Uterine smooth muscle cell (primary cell): ENCODE measurements at places on chromosomes 6 and 20. TPM values are rescaled to one million over a fixed set of nuclear protein-coding genes. Genes with fewer than 3 reads are reported as not detected.

The ATF6B gene
- 12.1 and 17.9 TPM in 2 replicates for total RNA-seq

The PAX1 gene
- total RNA-seq: not detected in 2 replicates

The PACRG gene
- 0.25 and 0.33 TPM in 2 replicates for total RNA-seq

The ZSCAN26 gene
- 19.4 and 21.9 TPM in 2 replicates for total RNA-seq

The CTCFL gene
- not detected in 2 replicates for total RNA-seq

The BEND3 gene
- 1.2 and 2.2 TPM in 2 replicates for total RNA-seq

The FKBP1C gene
- 0.12 and 0.22 TPM in 2 replicates for total RNA-seq

The TRIM15 gene
- not detected in 2 replicates for total RNA-seq

The GJE1 gene
- not detected in 2 replicates for total RNA-seq

The LAMP5 gene
- total RNA-seq: under 0.01 and 0.44 TPM in 2 replicates

The FILIP1 gene
- 0.62 and 1.4 TPM in 2 replicates for total RNA-seq

The TBX18 gene
- total RNA-seq: 3.2 and 3.8 TPM in 2 replicates

The POPDC3 gene
- 20.6 and 23.6 TPM in 2 replicates for total RNA-seq

The ZNF133 gene
- 21.8 and 28.6 TPM in 2 replicates for total RNA-seq

The SIM1 gene
- total RNA-seq: not detected in 2 replicates

The HTR1E gene
- under 0.01 and 0.12 TPM in 2 replicates for total RNA-seq

The PRDM13 gene
- under 0.01 TPM in 1 of 2 replicates, not detected in the other for total RNA-seq

The HRH3 gene
- total RNA-seq: not detected in 2 replicates

The XKR7 gene
- total RNA-seq: under 0.01 TPM in 1 of 2 replicates, not detected in the other

The CDSN gene
- total RNA-seq: not detected in 2 replicates

The THBS2 gene
- 425 and 803 TPM in 2 replicates for total RNA-seq

The SLC26A8 gene
- not detected in 2 replicates for total RNA-seq

The TMC2 gene
- total RNA-seq: not detected in 2 replicates

The ISM1 gene
- total RNA-seq: 0.25 and 0.33 TPM in 2 replicates

The SYCP2L gene
- not detected in 2 replicates for total RNA-seq

The ELOVL4 gene
- 7.1 and 10.0 TPM in 2 replicates for total RNA-seq

The TFAP2B gene
- total RNA-seq: 0.33 TPM in 1 of 2 replicates, not detected in the other

The MYLK2 gene
- total RNA-seq: 0.12 and 0.44 TPM in 2 replicates

The CDH4 gene
- 5.1 and 8.5 TPM in 2 replicates for total RNA-seq

The CAGE1 gene
- under 0.01 and 0.11 TPM in 2 replicates for total RNA-seq

The RBM38 gene
- 6.2 and 7.7 TPM in 2 replicates for total RNA-seq

The STXBP5 gene
- 65.1 and 110 TPM in 2 replicates for total RNA-seq

The FAXC gene
- 1.2 TPM in 2 replicates for total RNA-seq

The ENPP3 gene
- total RNA-seq: under 0.01 and 0.22 TPM in 2 replicates

The C6orf15 gene
- total RNA-seq: not detected in 2 replicates

The ZBTB9 gene
- 5.0 and 5.7 TPM in 2 replicates for total RNA-seq

The TRIM40 gene
- total RNA-seq: not detected in 2 replicates

The SLC22A16 gene
- total RNA-seq: 0.11 TPM in 1 of 2 replicates, not detected in the other

The MYH7B gene
- total RNA-seq: under 0.01 and 0.33 TPM in 2 replicates

The HMGCLL1 gene
- total RNA-seq: 0.11 TPM in 1 of 2 replicates, not detected in the other

The PRICKLE4 gene
- 0.66 TPM in 1 of 2 replicates, not detected in the other for total RNA-seq

The CALHM5 gene
- 1.00 and 3.0 TPM in 2 replicates for total RNA-seq
